CD4-positive, alpha-beta T cell treated with Interleukin-21 for 1 hour (primary cell): ENCODE measurements at places on chromosomes 5 and 9.

DNA sequence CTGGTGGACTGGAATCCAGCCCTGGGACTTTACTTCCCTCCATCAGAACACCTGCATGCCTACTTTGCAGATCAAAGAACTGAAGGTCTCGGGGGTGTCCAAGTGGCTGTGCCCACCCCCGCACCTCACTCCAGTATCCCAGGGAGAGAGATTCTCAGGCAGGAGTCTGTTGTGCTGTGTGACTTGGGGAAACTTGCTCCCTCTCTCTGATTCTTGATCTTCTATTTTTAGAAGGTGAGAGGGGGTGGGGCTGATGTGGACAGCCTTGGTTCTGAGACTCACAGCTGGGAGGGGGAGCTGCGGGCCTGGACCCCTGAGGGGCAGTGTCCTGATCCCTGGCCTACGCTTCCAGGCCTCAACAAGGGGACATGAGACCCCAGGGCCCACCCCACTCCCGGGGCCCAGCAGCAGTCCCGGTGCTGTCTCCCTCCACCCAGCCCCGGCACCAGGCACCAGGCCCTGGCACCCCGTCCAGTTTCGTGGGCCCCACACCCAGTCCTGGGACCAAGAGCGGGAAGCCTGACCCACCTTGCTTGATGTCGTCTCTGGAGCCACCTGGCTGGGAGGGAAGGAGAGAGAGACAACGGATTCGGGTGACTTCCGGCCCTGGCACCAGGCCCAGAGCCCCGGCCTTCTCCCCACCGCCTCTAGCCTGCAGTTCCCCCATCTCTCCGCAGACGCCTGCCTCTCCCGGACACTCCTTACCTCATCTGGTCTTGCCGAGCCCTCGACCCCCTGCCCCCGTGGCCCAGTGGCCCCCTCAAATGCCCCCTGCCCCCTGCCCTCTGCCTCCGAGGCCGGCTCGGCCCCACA, 74.0 kb upstream of the SPTLC1 start:
- DNase-seq, result no peak

- DNase-seq, result peak; percentile 54
Observed at GRCh38 chr9:89410641-89411350, 87.1 kb downstream of the SEMA4D start.

DNA sequence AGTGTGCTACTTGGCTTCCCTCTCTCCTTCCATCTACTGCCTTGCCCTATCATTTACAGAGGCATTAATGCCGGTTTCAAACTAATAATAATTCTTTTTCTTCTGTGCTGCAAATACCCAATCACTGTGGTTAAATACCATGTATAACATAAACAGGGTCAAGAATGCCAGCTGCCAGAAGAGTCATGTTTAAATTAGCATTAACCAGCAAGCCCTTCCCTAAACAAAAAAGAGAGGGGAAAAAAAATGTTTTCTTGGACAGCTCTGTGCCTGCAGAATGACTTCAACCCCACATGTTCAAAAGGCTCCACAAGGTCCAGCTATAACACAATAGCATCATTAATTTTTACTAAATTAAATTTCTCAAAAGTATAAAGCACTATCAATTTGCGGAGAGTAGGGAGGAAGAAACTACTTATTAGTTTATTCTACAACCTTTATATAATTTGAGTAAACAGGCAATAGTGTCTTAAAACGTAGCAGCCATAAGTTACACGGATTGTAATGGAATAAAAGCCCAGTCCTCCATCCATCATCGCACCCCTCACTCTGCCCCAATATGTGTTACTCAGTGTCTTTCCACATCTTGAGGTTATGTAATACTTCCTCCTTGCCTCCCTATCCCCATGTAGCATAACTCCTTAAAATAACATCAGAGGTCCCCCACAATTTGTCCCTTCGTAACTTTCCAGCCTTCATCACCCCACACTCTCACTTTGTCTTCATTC, 3.9 kb downstream of the LPAR1 start:
- no peak for DNase-seq

DNA sequence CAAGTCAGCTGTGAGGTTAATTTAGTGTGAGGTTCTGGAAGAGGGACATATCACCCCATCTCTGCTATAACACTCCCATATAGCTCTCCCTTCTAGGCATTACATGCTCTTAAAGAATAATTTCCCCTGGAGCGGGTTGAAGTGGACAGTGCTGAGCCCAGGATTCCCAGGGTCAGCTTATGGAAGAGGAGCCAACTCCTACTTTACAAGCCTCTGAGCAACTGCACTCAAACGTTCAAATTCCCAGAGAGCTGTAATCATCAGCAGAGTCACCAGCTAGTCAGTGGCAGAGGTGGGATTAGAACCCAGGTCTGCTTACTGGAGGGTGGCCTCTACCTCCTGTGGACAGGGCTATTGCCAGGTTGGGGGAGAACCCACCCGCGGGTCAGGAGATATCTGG, 1.4 kb downstream of the NEURL1B start:
- no peak for DNase-seq
